ENCODE measurements at places on chromosomes 1 and 21. TPM values are rescaled to one million over a fixed set of nuclear protein-coding genes. Genes with fewer than 3 reads are reported as not detected.

- DNase-seq = no peak
Observed at GRCh38 chr1:166127003-166127402, 39.8 kb downstream of the FAM78B start.

GRCh38 chr1:174795806-174796205, 203.9 kb upstream of the CACYBP start:
- DNase-seq = peak; percentile 76

GRCh38 chr1:60569189-60569588, 495.6 kb upstream of the C1orf87 start:
- DNase-seq = peak; percentile 99

DNA sequence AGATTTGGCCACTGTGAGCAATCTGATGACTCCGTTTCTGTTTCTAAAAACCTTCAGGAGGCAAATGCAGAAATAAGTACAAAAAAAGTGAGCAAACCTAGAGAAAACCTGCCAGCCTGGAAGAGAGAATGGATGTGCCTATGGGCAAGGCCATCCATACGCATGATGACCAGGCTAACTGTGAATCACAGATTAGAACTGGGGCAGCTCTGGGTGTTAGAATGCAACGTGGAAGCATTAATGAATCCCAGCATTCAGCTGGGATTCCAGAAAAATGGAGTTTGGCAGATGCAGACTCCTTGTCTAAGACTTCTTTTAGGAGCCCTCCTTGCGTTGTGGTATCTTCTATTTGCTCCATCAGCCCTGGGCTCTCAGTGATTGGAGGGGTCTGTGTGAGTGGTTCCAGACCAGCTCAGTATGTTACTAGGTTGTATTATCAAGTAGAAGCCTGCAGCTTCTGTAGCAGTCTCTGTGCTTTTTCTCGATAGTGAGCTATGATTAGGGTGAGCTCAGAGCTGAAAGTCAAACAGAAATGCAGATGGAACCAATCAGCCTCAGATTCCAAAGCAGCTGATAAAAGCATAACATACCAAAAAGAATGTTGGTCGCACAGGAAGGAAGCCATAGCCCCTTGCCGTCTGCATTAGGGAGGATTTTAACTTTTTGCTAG, 154.0 kb downstream of the PSMG1 start:
- DNase-seq = no peak

DNA sequence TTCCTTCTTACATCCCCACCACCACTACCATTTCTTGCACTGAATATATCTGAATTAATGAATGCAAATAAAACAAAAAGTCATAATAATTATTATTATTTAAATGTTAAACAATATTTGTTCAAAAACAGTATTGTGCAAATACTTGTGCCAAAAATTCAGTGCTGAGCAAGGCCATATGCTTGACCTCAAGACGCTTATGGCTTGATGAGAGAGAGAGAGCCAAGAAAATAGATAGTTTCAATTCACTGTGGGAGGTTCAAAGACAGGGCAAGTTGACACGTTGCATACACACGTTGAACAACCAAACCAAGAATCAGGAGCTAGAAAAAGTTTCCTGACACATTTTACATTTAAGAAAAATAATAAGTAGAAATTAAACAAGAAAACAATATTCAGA, 1421.7 kb downstream of the KCNT2 start:
- DNase-seq = no peak

Gene KCNJ6
- total RNA-seq = not detected

Gene CCDC17
- 0.79 TPM for total RNA-seq
